Stimulated activated CD4-positive, alpha-beta T cell treated with anti-CD3 and anti-CD28 coated beads, TNF-alpha, amount 100 ng/mL, for 4 hours (primary cell): ENCODE measurements at places on chromosomes 5 and 9.

DNA sequence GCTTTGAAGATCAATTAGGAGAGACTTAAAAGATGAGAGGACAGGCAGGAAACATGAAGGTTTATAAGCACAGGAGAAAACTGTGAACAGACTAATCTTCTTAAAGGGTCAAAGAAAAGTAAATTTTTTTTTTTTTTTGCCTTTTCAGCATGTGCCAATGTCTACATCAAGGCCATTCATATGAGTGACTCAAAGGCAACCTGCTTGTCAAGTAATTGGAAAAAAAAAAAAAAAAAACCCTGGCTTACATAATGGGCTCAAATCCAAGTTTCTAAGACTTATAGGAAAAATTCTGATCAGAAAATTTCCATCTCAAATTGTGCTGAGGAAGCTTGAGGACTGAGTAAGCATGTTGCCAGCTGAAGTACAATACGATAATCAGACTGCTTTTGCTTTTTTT lies 15.9 kb downstream of the PPP2R2B start:
- no peak for DNase-seq

GRCh38 chr5:59038798-59039295 lies 456.0 kb downstream of the RAB3C start:
- no peak for DNase-seq

DNA sequence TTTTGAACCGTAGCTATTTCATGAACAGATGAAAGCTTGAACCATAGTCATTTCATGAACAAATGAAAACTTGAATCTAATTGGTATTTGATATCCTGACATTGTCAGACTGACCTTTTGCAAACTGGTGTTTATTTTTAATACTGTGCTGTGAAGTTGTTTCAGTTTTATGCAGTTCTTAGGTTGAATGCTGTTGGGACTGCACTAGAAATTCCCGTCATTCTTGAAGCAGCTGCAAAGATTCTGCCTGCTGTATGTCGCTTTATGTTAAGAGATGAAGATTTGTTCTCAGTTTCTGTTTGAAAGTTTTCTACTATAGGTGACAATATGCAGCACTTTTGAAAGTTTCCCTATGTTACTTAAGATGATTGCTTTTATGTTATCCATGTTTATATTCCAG lies 22.5 kb upstream of the FAM120AOS start:
- DNase-seq = no peak

DNA sequence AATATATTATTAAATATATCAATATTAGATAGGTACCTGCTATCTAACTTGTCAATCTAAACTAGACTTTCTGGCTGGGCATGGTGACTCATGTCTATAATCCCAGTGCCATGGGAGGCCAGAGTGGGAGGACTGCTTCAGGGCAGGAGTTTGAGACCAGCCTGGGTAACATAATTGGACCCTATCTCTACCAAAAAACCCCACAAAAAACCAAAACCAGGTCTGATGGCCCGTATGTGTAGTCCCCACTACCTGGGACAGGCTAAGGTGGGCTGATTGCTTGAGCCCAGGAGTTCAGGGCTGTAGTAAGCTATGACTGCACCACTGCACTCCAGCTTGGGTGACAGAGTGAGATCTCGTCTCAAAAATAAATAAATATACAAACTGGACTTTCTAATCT lies 55.0 kb downstream of the PJA2 start:
- DNase-seq = no peak

DNA sequence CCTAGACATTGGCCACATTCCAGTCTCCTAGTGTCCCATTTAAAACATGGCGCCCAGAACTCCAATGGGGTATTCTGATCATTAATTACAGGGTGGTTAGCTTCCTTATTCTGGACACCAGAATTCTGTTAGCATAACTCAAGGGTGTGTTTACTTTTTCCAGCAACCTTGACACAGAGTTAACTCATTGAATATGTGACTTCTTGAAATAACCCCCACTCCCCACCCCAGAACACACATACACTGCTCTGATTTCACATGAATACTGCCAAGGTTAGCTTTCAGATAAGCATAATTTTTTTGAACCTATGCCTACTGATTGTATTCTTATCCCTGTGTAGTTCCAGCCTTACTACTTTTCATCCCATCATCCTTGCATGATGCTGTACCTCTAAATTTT lies 151.1 kb downstream of the SMARCA2 start:
- DNase-seq = no peak

GRCh38 chr5:136522217-136522956 lies 157.0 kb upstream of the TRPC7 start:
- no peak for DNase-seq

DNA sequence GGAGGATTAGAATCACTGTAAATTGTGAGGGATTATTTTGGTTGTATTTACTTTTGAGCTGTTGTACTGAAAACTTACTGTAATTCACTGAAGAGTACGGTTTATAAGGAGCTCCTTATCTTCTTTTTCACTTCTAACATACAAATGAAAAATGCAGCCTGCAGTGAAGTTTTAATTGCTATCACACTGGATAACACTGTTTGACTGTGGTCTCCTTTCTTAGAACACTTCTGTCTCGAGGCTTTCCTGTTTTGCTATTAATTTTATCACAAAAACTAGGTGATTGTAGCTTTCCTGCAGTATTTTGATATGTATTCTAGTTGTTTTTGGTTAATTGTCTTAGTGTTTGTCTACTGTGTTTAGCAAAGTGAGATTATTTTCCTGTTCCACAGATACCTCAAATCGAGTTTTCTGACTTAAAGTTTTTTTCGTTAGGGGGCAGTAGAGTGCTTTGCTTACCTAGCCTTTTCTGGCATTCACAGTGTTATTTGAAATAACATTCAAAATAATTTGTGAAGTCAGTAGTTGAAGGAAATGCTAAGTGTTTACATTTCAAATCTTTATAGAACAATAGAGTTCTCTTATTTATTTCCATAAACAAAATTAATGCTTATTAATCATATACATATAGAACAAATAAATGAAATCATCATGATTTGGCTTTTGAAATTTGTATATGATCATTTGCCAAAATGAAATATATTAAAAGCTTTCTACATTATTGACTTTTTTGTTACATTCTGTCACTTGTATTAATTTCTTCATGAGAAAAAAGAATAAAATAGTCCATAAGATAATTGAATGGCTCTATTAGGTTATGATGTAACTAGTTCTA lies 52.9 kb downstream of the COMMD10 start:
- no peak for DNase-seq

DNA sequence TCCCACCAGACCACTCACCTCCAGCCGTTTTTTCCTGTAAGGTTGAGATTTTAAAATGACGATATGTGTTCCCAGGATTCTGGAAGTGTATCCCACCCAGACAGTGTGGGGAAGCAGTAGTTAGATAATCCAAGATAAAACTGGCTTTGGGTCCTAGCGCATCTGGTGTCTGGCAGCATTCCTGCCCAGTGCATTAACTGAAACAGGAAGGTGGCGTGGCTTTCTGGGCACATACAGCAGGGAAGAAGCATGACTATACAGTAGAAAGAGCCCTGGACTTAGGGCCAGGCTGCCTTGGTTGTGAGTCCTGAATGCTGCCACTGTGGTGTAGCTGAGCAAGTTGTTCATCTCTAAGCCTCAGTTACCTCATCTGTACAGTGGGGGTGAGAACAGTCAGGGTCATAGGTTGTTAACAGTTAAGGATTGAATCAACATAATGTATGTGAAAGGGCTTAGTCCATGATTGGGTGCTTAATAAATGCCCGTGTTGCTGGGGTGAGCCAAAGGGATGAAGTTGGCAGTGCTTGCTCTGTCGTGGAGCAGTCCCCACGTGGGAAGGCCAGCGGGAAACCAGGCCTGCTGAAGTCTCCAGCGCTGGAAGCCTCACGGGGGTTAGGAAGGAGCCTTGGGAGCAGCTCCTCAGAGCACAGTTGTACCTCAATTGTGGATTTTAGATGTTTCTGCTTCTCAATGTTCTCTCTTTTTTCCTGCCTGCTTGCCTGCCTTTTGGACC lies 18.0 kb downstream of the CLTA start:
- DNase-seq = no peak

GRCh38 chr9:108775901-108776306 lies 79.9 kb downstream of the ACTL7B start:
- no peak for DNase-seq

DNA sequence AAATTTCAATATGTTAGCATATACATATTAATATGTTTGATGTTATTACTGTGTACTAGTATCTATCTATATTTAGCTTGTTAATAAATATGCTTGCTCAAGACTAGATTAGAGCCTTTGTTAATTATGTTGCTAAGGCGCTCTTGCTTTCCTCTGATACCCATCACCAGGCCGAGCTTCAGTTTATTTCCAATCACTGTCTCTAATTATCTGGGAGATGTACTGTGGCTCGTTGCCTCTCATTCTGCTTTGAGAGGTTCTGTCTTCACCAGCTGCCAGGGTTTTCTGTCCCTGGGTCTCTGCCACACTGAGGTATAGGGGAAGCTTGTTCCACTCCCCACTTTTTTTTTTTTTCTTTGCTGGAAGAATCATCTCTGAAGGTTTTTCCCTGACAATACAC lies 21.0 kb upstream of the TAF11L2 start:
- no peak for DNase-seq

DNA sequence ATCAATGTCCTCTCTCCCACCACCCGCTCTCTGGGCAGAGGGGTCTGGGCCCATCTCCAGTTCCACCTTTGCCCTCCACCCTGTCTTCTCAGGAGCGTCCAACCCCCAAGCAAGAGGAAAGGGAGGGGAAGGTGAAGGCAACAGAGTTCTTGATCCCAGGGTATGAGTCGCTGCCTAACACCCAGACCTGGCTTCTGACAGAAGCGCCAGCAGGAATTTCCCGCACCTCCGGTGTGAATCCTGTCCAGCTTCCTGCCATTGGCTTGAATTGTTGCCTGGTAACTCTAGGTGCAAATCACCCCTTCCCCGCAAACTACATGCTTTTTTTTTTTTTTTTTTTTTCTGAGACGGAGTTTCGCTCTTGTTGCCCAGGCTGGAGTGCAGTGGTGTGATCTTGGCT lies 84.2 kb upstream of the IER5L start:
- DNase-seq = no peak

- no peak for DNase-seq
Measured at GRCh38 chr9:81266674-81267073, 422.7 kb downstream of the TLE1 start.

GRCh38 chr5:172046593-172046992 lies 40.2 kb upstream of the FBXW11 start:
- no peak for DNase-seq

- no peak for DNase-seq
Measured at GRCh38 chr5:39191216-39191615, 28.1 kb downstream of the FYB1 start.

DNA sequence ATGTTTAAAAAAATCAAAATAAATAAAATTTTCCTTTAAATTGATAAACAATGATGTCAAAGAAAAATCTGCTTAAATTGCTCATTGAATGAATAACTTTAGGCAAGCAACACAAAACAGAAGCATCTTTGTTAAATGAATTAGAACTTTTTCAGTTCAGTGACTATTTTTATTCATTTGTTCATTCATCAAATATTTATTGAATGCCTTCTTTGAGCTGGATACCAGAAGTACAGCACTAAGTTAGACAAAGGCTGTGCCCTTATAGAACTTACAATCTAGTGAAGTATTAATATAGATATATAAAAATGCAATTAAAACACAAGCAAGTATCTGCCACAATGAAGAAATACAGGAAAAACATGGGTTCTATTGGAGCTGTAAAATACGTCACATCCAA lies 10.8 kb downstream of the FNIP1 start:
- DNase-seq = no peak

- no peak for DNase-seq
Measured at GRCh38 chr5:4646715-4647375, 493.3 kb upstream of the ADAMTS16 start.

DNA sequence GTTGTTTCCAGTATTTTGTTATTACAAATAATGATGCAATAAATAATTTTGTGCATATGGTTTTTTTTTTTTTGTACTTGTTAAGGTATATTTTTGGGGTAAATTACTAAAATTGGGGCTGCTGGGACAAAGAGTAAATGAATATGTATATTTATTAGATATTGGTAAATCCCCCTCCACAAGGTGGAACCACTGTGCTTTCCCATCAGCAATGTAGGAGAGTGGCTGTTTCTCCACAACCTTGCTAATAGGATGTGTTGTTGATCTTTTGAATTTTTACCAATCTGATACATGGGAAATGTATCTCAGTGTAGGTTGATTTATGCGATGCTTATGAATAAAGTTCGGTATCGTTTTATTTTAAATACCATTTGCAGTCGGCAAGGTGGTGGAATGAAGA lies 118.1 kb downstream of the TRPM3 start:
- no peak for DNase-seq

DNA sequence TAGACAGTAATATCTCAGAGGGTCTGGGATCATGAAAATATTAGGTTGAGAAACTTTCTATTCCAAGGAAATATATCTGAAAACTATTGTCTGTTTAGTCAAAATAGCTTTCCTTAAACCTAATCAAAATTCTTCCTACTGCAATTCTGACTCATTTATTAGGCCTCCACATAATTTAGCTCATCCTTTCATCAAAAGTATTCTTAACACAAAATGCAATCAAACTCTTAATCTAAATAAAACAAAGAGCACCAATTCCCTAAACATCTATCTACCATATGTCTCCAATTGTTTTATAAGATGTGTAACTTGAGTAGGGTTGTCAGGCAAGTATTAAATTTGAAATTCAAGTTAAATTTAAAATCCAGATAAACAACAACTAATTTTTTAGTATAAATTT lies 142.1 kb downstream of the PLK2 start:
- no peak for DNase-seq

GRCh38 chr9:126283799-126284465 lies 42.7 kb upstream of the MVB12B start:
- no peak for DNase-seq

DNA sequence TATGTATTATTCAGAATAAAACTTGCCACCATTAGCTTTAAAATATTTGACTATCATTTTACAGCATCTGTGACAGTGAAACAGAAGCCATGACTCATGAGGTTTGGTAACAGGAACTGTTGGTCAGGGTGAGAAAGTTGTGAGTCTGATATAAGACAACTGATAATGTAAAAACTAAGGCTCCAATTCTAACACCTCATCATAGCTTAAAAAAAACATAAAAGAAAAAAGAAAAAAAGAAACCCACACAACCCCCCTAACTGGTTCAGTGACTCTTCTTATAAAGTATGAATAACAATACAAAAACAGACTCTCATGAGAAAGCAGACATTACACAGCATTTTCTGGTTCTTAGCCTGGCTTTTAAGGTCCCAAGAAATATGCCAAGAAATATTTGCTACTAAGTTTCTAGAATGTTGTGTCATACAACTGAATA lies 85.8 kb downstream of the MRPS27 start:
- no peak for DNase-seq

GRCh38 chr9:128892221-128892921 lies 10.4 kb downstream of the LRRC8A start:
- no peak for DNase-seq

DNA sequence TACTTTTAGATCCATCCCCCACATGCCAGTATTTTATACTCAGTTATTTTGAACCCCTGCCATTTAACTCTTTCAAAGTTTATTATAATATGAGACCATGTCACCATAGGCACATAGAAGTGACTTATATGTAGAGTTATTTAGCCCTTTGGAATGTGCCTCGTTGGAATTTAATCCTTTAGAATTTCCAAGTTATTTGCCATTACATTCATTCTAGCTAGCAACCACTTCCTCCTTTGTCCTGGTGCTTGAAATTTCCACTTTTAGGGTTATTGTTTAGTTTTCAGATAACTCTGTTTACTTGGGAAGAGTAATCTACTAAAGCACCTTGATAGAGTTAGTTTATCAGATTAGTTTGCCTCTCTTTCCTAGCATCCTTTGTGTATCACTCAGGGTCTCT lies 82.8 kb upstream of the TLE1 start:
- DNase-seq = no peak

GRCh38 chr5:150431574-150431973 lies 18.0 kb downstream of the RPS14 start:
- DNase-seq = no peak
